ENCODE measurements at places on chromosomes 4 and X. TPM values are rescaled to one million over a fixed set of nuclear protein-coding genes. Genes with fewer than 3 reads are reported as not detected.

The UGT2A1 gene
- total RNA-seq: not detected

The SPIN4 gene
- 5.4 TPM for total RNA-seq

The SPINK2 gene
- not detected for total RNA-seq

GRCh38 chrX:49812177-49812576, 16.9 kb upstream of the PAGE4 start:
- no peak for DNase-seq
- H3K27me3 ChIP-seq: no peaks in the 10 kb centered on the region
- no peaks in the 10 kb centered on the region for H3K36me3 ChIP-seq
- no peak overlapping the region for H3K27ac ChIP-seq
- H3K4me3 ChIP-seq: no peak overlapping the region
- no peaks in the 10 kb centered on the region for H3K4me1 ChIP-seq

- H3K27me3 ChIP-seq: peaks cover 16% of the 10 kb centered on the region
- peak overlapping the region; percentile 97 for H3K27ac ChIP-seq
- no peaks in the 10 kb centered on the region for H3K36me3 ChIP-seq
- peak; percentile 28 for DNase-seq
- H3K4me1 ChIP-seq: peaks cover 95% of the 10 kb centered on the region
- peak overlapping the region; percentile 81 for H3K4me3 ChIP-seq
Measured at GRCh38 chrX:13090339-13091110, 46.1 kb upstream of the FAM9C start.

DNA sequence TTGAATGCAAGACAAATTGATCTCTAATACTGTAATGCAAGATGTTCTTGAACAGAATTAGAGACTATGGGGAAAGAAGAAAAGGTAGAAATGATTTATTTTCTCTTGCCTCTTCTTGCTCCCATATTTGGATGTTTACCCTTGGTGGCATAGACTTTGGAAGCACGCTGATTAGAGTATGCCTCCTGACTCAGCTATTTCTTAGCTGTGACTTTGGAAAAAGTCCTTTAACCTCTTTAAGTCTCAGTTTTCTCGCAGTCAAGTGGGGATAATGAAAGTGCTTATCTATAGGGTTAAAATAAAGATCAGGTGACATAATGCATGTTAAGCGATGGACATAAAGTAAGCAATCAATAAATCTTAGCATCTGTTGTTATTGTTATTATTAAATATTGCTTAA, 545.5 kb downstream of the GLUD2 start:
- H3K27ac ChIP-seq: no peak overlapping the region
- no peak overlapping the region for H3K4me3 ChIP-seq
- no peak for DNase-seq
- no peaks in the 10 kb centered on the region for H3K36me3 ChIP-seq
- peaks cover 15% of the 10 kb centered on the region for H3K27me3 ChIP-seq

DNA sequence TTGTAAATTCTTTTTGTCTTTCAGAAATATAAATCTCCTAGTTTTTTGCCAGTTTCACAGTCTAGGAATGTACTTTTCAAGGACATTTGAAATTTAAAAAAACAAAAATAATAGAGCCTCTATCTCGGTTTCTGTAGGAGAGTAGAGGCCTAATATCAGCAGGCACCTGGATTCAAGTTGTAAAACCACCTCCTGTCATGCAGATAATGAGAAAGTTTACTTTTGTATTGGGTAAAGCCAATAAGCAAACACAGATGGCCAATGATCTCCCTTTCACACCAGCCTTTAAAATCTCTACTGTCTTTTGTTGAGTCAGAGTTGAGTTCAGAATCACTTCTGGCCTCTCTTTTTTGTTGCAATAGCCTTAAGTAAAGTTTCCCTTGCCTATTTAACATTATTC, 1499.9 kb downstream of the PCDH18 start:
- DNase-seq: no peak
- H3K36me3 ChIP-seq: no peaks in the 10 kb centered on the region
- H3K4me3 ChIP-seq: no peak overlapping the region

DNA sequence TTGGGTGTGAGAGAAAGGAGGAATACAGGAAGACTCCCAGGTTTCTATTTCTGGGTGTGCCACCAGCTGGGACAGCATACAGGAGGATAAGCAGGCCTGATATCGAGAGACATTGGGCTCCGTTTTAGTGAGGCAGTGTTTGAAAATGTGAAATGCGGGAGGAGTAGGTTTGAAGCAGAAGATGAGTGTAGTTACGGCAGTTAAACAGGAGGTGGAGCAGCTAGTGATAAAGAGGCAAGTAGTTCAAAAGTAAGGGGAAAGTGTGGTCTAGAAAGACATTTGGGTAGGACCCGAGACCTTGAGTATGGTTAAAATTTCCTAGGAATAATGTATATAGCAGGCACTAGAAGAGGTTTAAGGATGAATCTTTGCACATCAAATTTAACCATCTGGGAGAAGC, 42.4 kb downstream of the DCUN1D4 start:
- H3K4me1 ChIP-seq: no peaks in the 10 kb centered on the region
- H3K27me3 ChIP-seq: no peaks in the 10 kb centered on the region
- peaks cover 3% of the 10 kb centered on the region for H3K36me3 ChIP-seq
- H3K4me3 ChIP-seq: no peak overlapping the region
- DNase-seq: no peak
